Activated gamma-delta T cell treated with Interleukin-2 at 50 U/mL for 16 hours (primary cell): ENCODE measurements at places on chromosomes 16 and 17.

GRCh38 chr17:59413014-59413766 lies 81.7 kb downstream of the YPEL2 start:
- DNase-seq = no peak

- no peak for DNase-seq
Observed at GRCh38 chr17:78034429-78035091, 76.1 kb downstream of the TNRC6C start.

- no peak for DNase-seq
Observed at GRCh38 chr17:4806456-4806776, 536 bp upstream of the PLD2 start.

DNA sequence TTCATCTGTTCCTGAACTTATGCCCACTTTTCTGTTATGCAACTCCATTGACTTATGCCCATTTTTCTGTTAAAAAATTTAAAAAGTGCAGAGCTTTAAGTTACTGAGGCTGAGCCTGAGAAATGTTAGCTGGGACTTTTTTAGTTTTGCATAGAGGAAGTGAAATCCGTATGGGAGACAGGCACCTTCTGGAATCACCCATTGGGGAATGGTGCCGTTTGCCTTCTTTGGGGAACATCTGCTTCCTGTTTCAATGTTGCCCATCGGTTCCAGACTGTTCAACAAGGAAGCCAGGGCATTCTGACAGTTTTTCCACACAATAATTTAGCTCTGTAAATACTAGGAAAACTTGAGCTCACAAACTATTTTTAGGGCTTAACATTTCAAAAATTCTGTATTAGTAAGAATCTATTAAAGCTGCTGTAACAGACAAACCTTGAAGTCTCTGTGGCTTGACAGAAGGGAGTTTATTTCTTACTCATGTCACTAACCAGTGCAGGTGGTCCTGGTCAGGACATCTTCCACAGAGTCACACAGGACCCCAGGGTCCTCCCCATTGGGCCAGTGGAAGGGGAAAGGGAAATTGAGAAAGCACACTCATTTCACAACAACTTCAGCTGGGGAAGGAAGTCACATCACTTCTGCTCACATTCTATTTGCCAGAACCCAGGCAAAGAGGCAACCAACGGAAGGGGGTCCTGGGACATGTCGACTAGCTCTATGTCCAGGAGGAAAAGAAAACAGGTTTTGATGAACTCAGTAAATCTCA lies 17.2 kb downstream of the PRKCB start:
- DNase-seq = no peak

GRCh38 chr17:42577532-42578281 lies at the start of gene PSMC3IP:
TSS of gene PSMC3IP (minus strand) at chr17:42577729. CDS start at chr17:42577686, 43 bp downstream.
- peak; percentile 91 for DNase-seq

DNA sequence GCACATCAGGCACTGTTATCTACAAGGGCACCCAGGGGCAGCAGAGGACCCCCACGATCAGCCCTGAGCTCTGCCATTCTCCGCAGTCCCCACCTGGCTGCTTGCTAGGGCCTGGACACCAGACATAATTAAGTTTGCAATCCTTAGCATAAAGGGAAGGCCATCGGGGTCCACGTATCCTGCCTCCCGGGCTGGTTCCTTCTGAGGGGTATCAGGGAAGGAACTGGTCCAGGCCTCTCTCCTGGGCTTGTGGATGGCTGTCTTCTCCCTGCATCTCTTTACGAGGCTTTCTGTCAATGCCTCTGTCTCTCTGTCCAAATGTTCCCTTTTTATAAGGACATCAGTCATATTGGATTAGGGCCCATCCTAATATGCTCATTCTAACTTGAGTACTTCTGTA lies 77.8 kb downstream of the CYLD start:
- DNase-seq = no peak

- DNase-seq = no peak
Observed at GRCh38 chr16:73730481-73731090, 566.0 kb upstream of the PSMD7 start.

GRCh38 chr17:46979147-46979863 lies at the start of gene RPRML:
TSS of gene RPRML (minus strand) at chr17:46979253. CDS start at chr17:46979007, 246 bp downstream.
- DNase-seq = no peak

GRCh38 chr17:62163847-62164246 lies 98.8 kb upstream of the MED13 start:
- DNase-seq = no peak

DNA sequence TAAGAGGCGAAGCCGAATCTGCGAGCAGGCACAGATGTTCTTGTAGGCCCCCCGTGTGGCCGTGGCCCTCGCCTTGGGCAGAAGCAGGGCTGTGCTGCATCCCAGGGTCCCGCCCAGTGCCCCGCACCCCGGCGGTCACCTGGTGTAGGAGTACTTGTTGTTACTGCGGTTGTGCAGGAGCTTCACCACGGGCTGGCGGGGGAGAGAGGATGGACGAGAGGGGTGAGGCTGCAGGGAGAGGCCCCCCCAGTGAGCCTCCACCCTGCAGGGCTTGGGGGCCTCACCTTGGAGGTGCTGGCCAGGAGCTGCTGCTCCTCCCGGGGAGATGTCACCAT lies 11.4 kb downstream of the ASPHD1 start:
- no peak for DNase-seq

DNA sequence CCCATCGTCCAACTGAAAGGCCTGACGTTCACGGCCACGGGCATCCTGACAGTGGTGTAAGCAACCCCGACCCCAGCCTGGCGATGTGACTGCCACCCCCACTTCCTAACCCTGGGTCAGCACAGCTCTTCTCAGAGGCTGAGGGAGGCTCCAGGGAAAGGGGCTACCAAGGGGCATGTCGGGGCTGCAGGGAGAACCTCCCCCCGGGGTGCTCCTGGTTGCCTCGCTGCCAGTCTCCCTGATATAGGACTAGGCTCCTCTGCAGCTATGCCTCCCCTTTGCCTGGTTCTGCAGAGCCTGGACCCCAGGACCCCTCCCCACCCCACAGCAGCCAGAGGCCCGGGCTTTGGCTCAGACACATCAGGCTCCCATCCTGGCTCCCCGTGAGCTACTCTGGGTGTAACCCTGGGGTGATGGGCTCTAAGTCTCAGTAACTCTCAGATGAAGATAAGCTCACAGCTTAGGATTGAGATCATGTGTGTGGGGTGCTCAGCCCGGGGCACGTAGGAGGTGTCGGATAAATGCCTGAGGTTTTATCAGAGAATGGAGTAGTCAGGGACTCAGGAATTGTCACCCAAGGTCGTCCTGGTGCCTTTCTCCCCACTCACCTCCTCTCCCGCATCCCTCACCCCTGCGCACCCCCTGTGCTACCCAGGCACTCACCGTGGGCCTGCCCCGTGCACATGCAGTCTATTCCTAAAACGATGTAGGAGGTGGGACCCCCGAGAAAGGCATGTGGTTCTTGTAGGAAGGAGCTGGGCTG lies 10.6 kb downstream of the ITGAD start:
- no peak for DNase-seq

DNA sequence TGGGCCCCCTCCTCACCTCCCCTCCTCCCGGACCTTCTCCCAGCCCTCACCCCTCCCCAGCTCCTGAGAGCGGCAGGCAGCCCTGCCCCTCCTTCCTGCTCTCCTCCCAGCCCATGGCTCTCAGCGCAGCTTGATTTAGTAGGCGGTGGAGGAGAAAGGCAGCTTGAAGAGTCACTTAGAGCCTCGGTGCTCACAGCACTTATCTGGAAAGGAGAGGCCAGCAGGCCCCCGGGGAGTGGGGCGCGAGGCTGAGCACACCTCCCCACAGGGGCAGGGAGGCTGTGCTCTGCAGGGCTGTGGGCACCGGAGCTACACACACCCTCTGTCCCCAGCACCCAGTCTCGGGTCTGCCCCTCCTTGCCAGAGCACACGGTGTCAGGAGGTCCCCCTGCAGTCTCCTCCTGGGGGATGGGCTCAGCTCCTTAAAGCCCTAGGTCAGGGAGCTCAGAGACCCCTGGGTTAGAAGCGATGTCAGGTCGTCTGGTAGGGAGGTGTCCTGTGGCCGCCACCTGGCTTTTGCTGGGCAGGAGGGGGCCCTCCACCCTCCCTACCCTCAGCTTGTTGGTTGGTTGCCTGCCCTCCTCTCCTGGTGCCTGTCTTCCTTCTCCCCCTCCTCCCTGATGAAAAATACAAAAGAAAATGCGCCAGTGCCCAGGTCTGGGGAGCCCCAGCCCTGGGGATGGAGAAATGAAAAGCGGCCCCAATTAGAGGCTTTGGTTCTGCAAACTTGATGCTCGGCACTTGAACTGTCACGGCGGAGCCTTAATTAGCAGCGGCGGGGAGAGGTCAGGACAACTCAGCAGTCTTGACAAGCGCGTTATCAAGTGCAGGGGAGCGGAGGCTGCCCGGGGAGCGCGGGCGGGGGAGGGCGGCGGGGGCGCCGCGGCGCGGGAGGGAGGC lies 151.1 kb upstream of the GSE1 start:
- peak; percentile 17 for DNase-seq

GRCh38 chr17:7750321-7750821 lies 32.8 kb downstream of the DNAH2 start:
- DNase-seq = no peak

DNA sequence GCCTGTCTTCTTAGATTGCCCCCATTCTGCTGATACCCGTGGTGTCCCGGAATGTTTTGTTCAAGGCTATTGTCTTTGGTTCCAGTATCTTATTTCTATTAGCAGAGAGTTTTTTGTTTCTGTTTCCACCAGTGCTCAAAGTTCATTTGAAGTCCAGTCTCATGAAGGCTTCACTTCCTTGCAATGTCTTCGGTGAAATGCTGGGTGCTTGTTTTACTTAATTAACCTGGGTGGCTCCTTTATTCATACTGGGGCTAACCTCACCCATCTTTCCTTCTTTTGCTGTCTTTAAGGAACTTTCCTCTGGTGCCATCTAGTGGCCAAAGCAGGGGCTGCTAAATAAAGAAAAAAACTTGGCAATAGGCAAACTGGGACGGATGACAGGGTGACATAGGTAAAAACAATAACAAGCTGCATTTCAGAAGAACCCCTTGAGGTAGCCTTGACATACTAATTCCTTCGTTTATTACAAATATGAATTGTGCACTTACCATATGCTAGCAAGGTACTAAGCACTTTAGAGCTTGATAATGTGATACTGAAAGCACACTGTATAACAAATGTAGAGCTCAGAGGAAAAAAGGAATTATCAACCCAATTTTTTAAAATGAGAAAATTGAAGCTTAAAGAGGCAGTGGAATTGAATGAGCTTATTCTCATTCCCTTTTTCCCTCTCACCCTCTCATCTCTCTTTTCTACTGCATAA lies 2.8 kb upstream of the SMIM36 start:
- peak; percentile 64 for DNase-seq

GRCh38 chr17:74949455-74950115 lies 13.9 kb downstream of the OTOP3 start:
- no peak for DNase-seq

GRCh38 chr17:1491443-1492248 lies 840 bp downstream of the MYO1C start:
- DNase-seq = no peak

DNA sequence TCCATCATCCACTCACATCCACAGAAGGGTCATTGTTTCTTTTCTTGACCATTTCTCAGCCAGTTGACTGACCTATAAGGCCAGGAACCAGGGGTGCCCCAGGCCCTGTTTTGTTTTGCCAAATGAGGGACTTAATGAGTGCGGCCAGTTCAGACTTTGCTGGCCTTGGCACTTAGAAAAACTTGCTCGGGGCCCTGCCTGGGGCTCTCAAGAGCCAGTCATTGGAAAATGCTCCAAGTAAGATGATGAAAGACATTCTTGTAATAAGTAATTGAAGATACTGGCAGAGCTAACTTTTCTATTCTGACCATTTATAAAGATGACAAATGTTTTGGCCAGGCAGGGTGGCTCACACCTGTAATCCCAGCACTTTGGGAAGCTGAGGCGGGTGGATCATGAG lies 29.0 kb upstream of the CLEC18B start:
- no peak for DNase-seq

DNA sequence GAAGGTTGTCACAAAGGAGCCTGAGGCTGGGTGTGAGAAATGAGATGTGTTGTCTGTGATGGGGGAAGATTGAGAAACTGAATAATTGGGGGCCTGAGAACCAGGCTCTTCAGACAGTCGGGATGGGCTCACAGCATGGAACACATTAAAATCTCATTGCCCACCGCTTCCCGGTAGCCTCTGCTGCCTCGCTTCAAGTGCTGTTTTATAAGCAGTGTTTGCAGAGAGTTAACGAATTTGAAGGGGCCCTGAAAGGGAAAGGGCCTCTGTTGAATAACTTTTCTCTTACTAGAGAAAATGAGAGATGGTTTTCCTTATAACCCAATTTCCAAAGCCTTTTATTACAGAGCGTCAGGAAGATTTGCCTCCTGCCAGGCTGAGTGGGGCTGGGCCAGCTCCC lies 258.8 kb upstream of the ASIC2 start:
- DNase-seq = no peak

- DNase-seq = no peak
Observed at GRCh38 chr17:65072660-65073071, 16.1 kb upstream of the GNA13 start.

DNA sequence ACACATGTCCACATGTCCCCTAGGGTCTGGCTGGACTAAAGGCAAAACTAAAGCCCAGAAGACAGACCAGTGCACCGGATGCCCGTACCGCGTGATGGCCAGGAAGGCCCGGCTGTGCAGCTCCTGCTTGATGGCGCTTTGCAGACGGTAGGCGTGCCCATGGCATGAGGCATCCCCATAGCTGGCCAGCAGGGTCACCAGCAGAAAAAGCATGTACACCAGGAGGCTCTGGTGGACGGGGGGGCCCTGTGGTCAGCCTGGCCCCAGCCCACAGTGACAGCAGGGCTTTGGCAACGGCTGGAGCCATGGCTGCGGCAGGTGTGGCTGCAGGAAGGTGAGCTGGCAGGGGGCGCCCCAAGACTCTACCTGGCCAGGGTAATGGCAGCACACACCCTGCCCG lies 42.8 kb downstream of the PKD1 start:
- DNase-seq = no peak

DNA sequence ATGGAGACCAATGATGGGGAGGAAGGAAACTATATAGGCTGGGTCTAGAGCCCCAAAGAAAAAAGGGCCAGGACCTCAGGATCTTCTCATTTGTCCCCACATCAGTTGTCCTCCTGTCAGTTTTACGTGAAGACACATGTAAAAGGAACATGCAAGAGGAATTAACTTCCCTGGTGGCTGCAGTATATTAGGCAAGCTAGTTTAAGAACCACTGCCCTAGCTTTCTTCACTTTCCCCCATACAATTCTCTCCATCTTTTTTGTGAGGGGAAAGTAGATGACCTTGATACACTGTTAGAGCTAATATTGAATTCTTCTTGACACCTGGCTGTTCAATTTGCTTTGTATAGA lies 2.3 kb downstream of the MAP3K3 start:
- no peak for DNase-seq

DNA sequence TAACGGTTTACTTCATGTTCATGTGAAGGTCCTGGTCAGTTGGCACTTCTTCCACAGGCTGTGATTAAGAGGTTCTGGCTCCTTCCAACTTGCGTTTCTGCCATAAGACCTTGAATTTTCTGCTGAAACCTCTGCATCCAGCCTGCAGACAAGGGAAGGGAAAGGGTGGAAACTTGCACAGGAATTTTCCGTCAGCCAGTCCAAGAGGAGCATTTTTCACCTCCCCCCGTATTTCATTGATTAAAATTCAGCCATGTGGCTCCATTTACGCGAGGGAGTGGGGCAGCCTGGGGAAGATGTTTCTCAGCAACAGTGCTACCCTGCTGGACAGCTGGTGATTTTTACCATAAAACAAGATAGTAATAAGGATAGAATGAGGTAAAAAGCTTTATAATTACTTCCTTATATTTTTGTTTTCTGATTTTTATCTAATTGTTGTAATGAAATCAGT lies 101.5 kb upstream of the SMIM36 start:
- no peak for DNase-seq

GRCh38 chr16:49050607-49051006 lies 231.0 kb downstream of the CBLN1 start:
- no peak for DNase-seq

- no peak for DNase-seq
Observed at GRCh38 chr16:80047842-80048241, 447.3 kb upstream of the MAF start.

- DNase-seq = no peak
Observed at GRCh38 chr16:86499889-86500707, 10.2 kb upstream of the FOXF1 start.
